Heart left ventricle (tissue), 16 donors: ENCODE measurements at places on chromosomes 1 and 21. TPM values are rescaled to one million over a fixed set of nuclear protein-coding genes. Genes with fewer than 3 reads are reported as not detected.

DNA sequence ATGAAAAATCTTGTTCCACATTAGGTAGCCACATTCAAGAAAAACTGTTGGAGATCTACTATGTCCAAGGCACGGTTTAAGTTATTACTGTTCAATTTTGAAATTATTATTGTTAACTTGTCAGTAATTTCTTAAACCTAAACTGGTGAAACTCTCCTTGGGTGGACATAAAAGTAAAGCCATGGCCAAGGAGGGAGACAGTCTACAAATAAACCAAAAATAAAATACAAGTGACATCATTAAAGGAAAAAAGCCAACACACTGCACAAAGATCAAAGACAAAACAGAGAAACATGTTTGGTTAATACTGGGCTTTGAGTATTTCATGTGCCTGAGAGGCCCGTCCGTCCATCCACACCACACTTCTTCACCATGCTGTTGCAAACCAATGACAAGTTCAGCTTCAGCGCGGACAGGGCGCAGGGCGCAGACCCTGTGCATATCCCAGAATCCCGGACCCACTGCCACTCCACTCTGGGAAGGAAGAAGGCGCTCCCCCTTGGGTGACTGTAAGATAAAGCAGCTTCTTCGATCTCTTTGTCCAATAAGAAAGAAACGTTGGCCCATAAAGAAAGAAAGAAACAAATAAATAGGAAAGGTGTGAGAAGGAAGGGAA, 918 bp upstream of the RASAL2 start:
- DNase-seq = peak; percentile 34

DNA sequence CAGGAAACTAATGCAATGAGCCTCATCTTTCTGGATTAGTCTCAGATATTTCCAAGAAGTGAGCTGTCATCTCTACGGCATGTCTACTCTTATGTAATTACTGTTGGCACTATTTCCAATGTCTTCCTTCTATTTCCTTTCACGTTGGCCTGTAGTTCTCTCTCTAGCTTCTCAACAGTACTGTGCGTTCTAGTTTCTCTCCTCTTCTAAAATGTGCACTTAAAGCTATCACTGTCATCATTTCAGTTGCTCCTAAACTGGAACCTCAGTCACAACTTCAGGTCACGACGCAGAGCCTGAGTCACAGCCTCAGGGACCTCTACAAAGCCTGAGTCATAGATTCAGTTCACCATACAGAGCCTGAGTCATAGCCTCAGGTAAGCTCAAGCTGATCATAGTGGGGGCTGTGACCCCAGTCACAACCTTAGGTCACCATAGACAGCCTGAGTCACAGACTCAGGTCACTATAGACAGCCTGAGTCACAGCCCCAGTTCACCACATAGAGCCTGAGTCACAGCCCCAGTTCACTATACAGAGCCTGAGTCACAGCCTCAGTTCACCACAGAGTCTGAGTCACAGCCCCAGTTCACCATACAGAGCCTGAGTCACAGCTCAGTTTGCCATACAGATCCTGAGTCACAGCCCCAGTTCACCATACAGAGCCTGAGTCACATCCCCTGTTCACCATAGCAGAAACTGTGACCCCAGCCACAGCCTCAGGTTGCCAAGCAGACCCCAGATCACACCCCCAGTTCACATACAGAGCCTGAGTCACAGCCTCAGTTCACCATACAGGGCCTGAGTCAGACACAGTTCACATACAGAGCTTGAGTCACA, 13.0 kb downstream of the WNT9A start:
- DNase-seq = no peak

SH2D1B gene
- total RNA-seq = 1.1 TPM

DNA sequence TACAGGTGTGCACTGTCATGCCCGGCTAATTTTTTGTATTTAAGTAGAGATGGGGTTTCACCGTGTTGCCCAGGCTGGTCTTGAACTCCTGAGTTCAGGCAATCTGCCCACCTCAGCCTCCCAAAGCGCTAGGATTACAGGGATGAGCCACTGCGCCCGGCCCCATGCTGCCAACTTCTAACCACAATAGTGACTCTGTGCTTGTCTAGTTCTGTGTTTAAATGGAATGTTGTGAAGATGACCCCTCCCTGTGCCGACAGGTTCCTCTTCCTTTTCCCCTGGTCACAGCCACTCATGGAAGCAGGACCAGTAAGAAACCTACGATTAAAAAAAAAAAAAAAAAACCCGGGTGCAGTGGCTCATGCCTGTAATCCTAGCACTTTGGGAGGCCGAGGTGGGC, 4.7 kb downstream of the MAP1LC3C start:
- no peak for DNase-seq

PPIAL4G gene
- total RNA-seq = not detected

DNA sequence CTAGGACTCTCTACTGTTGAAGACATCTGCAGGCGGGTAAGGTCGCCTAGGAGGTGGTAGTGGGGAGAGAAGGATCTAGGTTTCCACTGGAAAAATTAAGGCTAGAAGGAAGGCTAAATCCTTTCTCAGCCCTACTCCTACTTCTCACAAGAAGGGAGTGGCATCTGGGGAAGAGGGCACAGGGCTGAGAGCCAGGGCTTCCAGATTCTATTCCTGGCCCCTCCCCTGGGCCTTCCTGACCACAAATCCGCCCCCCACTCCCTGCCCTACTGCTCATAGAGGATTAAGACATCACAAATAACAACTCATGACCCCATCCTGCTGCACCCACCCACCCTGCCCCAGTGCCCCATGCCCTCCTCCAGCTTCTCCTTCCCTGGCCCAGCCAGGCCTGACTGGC, 2.5 kb downstream of the PHLDA3 start:
- no peak for DNase-seq

DNA sequence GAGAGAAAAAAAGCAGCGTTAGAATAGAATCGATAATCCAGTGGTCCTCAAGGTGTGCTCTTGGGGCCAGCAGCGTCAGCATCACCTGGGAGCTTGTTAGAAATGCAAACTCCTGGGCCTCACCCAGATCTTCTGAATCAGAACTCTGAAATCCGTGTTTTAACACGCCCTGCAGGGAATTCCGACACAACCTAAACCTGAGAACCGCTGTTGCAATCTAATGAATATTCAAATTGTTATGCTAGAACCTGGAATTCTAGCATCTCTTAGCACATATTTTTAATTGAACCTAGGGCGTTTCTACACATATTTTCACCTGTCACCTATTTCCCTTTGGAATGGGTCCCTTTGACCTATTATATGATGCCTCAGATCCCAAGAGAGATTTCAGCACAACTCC, 175.7 kb downstream of the PSMG1 start:
- DNase-seq = no peak

DNA sequence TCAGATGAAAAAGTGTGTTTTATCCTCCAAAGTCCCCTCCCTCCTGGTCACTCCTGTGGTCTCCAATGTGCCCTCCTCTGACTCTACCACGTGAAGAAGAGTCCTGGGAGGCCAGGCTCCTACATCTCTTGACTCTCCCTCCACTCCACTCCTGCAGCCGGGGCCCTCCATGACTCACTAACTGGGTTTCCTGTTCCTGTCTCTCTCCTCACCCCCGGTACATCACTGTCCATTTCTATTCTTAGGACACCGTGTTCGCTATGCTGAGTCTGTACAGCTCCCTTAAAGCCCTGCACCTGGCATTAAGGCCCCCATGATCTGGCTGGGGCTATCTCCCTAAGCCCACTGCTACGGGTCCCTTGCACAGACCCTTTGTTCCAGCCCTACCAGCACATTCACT, 93.4 kb downstream of the BCAR3 start:
- DNase-seq = no peak

RWDD3 gene
- 14.7 TPM for total RNA-seq

DNA sequence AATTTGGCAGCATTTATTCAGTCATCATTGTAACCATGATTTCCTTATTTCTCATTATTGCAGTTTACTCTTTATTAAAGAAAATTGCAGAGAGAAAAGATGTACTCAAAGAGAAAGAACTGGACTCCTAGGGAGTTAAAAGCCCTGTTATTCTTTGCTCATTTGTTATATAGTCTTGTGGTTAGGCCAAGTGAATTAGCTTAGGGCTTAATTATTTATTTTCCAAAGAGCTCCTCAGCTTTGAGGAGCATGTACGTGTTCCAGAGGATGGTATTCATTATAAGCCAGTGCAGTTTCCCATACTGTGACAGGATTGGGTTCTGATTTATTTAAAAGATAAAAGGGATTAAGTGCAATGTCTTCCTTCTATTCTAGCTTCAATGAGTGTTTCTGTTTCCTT, 86.4 kb downstream of the GPR161 start:
- DNase-seq = no peak

GRCh38 chr1:201260236-201260590, 23.1 kb upstream of the PKP1 start:
- no peak for DNase-seq

KCNK2 gene
- 0.09 TPM for total RNA-seq

TMEM82 gene
- total RNA-seq = not detected

GRCh38 chr1:158121604-158122254, 59.0 kb upstream of the CD1D start:
- DNase-seq = no peak

FAM72B gene
- total RNA-seq = 0.35 TPM

DNA sequence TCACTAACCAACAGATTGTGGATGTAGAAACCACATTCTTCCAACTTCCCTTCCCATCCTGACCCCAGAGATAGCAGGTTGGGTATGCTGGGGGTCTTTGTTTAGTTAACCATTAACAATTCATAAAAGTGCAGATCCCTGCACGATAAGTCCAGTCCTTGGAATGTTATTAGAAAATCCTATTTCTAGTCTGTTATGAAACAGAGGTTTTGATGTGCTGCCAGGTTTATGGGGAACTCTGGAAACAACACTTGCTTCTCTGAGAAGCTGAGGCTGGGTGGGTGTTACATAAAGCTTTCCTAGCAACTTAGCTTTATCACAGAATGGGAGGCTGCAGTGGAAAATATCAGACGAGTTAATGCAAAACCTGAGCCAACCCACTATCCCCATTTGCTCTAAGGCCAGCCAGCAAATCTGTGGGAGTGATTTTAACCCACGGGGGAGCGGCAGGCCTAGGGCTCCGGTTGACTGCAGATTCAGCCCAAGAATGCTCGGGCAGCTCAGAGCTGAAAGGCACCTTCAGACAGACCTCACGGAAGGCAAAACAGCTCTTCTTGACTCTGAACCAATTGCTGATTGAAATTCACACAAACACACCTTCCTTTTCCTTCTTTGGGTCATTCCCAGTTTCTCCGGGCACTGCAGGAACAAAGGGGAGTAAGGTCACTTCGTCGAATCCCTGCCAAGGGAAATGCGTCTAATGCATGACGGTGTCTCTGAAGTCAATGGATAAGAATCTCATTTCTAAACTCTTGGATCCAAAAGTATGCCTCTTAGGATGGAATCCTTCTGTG, 111.7 kb upstream of the IRF2BP2 start:
- DNase-seq = peak; percentile 72

- DNase-seq = no peak
These were observed 34.4 kb downstream of the WLS start for GRCh38 chr1:68197891-68198290.

GRCh38 chr1:15423355-15424077, 13.8 kb downstream of the EFHD2 start:
- DNase-seq = no peak

DNA sequence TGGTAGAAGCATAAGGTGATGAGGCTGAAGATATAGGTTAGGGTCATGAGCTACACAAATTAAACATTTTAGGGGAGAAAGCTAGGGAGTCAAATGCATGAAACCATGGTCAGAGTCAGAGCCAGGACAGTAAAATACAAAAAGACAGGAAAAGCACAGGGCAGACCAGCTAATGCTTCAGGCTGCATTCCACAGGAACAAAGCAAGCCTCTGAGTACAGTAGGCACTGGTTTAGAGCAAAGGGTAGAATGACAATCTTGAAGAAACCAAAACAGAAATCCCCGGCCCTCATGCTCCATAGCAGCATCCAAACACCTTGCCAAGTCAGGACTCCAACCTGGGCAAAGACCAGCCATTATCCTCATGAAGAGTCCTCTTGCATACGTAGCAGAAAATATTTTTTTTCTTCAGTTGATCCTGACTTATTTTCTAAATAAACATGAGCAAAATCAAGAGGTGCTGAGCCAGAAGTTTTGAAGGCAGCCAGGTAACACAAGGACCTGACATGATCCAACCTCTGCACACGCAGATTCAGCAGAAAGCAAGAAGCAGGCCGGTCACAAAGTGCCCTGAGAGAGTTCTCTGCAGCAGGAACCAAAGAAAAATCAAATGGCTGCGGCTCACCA, 273.1 kb downstream of the TTLL7 start:
- DNase-seq = no peak

GRCh38 chr1:56502700-56503245, 76.6 kb downstream of the PLPP3 start:
- no peak for DNase-seq

DNA sequence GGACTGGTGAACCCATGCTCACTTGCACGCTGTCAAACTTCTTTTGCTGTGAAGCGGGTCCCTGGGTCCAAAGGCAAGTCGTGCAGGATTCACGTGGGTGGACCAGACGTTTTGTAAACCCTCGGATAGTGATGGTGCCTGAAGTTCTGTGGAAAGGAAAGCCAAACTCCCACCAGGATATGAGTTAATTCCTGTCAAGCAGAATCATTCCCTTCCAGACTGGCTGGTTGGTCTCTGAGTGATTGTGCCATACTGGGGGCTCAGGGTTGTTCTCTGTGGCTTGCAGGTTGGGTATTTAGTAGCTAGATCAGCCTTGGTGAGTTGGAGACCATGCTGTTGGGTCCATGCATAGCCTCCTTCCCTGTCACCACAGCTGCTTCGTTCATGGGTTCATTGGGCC, 32.7 kb upstream of the IGSF5 start:
- DNase-seq = no peak

GRCh38 chr21:46159390-46159789, 4.0 kb upstream of the FTCD start:
- DNase-seq = no peak

GBP5 gene
- 71.2 TPM for total RNA-seq

DNA sequence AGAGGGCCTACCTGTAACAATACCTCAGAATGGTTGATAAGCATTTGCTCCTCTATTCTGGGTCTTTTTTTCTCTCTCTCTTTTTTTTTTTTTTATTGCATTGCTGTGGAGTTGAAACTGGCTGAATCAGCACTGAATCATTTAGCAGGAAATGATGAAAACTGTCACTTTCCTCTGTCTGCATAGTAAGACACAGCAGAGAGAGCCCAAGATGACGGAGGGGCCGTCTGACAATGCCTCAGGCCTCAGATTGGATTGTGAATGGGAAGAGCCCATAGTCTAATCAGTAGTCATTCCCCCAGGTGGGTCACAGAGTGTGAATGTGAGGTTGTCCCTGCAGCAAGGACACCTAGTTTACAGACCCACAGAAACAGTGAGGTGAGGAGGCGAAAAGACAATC, 193.2 kb upstream of the PLXNA2 start:
- no peak for DNase-seq

CNR2 gene
- not detected for total RNA-seq

DNA sequence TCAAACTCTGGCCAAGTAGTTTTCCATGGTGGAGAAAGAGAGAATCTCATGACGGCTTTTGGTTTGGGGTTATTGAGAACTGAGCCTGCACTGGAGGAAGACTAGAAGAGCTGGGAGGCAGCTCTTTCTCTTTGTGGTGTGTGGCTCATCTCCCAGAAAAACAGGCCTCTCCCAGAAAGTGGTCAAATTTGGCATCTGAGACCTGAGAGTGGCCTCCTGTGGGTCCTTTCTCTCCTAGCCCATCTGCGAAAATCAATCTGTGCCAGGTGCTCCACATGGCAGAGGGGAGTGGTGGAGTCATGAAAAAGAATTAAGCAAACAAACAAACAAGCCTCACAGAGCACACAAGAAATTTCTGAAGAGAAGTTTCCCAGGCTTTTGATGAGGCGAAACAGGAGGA, 305.0 kb downstream of the ST6GALNAC3 start:
- DNase-seq = no peak

- DNase-seq = peak; percentile 36
These were observed 1.1 kb downstream of the ADGRL2 start for GRCh38 chr1:81801651-81802456.

FCRLA gene
- not detected for total RNA-seq
